DMS 273 treated with DMSO at 0.1 percent for 48 hours (cell line): ENCODE measurements at places on chromosomes 4 and X.

- no peak for DNase-seq
Measured at GRCh38 chrX:20412871-20413486, 146.3 kb upstream of the RPS6KA3 start.

DNA sequence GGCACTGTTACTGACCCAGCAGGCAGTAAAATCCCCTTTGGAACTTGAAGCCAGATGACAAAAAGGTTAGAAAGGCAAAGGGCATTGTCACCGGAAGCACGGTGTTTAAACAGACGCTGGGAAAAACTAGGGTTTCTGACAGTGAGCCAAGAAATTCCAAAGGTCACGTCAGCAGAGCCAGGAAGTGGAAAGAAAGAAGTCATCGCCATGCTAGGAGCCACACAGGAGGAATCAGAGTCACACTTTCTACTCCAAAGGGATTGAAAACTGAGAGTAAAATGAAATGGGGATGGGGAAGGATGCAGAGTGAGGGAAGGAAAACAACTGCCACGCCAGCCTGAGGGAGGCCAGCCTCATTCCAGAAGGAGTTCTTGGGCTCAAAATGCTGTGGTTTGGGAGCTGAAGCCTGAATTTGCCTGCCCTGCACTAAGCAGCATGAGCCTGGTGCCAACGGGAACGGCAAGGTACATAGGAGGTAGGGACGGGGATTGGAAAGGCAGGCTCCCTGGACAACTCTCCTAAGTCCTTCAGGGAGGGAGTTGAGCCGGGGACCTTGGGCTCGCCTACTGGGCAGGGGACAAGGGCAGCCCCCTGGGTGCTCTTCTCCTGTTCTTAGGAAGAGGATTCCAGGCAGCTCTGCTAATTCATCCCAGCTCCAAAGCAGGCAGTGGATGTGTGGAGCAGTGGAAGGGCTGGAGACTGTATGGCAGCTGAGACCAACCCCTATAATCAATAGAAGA is 66.8 kb downstream of the SOWAHB start:
- no peak for DNase-seq

- no peak for DNase-seq
Measured at GRCh38 chrX:114017086-114017485, 566.8 kb upstream of the HTR2C start.

DNA sequence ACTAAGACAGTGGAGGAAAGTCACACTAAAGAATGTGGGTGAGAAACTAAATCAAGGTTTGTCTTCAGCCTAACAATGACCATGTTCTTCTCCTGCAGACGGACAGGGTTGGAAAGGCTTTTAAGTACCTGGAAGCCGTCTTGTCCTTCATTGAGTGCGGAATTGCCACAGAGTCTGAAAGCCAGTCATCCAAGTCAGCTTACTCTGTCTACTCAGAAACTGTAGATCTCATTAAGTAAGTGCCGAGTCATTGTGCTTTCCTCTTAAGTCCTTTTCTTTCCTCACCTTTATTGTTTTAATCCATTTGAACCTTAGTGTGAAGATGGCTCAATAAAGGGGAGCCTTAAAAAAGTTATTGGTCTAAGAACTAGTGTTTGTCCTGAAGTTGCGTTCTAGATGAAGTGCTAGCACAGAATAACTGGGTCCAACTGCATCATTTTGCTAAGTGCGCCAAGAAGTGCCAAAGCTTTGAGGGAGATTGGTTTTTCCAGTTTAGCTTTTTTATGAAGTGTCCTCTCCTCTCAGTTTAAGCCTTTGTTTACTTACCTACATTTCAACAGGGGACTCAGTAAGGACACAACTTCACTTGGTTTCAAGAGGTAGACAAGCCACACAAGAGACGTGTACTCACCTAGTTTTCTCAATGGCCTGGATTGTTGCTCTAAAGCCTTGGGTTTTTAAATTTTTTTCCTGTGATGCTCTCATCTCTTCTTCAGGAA is 89.3 kb downstream of the KLHL8 start:
- DNase-seq = no peak

- no peak for DNase-seq
Measured at GRCh38 chr4:44988011-44988410, 261.7 kb upstream of the GNPDA2 start.

GRCh38 chr4:124061413-124061812 is 651.1 kb downstream of the ANKRD50 start:
- DNase-seq = no peak
